ENCODE measurements at places on chromosomes 6 and 20. TPM values are rescaled to one million over a fixed set of nuclear protein-coding genes. Genes with fewer than 3 reads are reported as not detected.

Gene CST2
- not detected for total RNA-seq

Gene LAMA5
- total RNA-seq = 103 TPM

Gene PACSIN1
- 12.5 TPM for total RNA-seq

Gene LBP
- total RNA-seq = not detected

Gene ANKRD6
- total RNA-seq = 21.5 TPM
